Glomerular endothelial cell (primary cell): ENCODE measurements at places on chromosomes 1 and 21. TPM values are rescaled to one million over a fixed set of nuclear protein-coding genes. Genes with fewer than 3 reads are reported as not detected.
A peak's percentile ranks its signal among the peaks of the same experiment; 100 is the strongest.

Gene FCRL4
- not detected in 2 replicates for total RNA-seq

Gene FCRL2
- total RNA-seq = not detected in 2 replicates

Gene TRPM2
- 3.4 and 5.7 TPM in 2 replicates for total RNA-seq

Gene BATF3
- total RNA-seq = 1.2 and 1.6 TPM in 2 replicates

Gene AIRE
- not detected in 2 replicates for total RNA-seq

Gene LCE1D
- not detected in 2 replicates for total RNA-seq

Gene USP33
- 30.8 and 45.9 TPM in 2 replicates for total RNA-seq

Gene LRRC38
- 0.19 TPM in 1 of 2 replicates, not detected in the other for total RNA-seq

Gene NKAIN1
- 0.15 TPM in 1 of 2 replicates, not detected in the other for total RNA-seq

Gene GART
- total RNA-seq = 52.3 and 89.7 TPM in 2 replicates

GRCh38 chr1:76122271-76122670, 47.7 kb downstream of the ST6GALNAC3 start:
- no peak for DNase-seq

GRCh38 chr1:43306688-43307457, 6.1 kb downstream of the TIE1 start:
- no peak for DNase-seq

DNA sequence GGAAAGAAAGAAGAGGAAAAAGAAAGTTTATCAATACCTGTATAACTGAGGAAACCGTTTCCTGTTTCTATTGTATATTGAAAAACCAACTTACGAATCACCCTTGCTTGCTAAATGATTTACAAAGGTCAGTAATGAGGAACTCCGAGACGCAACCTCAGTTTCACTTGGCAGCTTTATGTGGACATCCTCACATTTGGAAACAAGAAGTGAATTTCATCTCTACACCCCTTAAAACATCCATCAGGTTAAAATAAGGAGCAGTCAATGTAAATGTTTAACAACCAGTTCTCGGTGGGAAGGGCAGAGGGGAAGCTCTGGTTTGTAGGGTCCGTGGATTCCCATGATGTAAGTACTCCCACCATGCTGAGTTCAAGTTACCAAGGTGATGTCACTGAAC, 481.7 kb upstream of the RUNX1 start:
- no peak for DNase-seq

DNA sequence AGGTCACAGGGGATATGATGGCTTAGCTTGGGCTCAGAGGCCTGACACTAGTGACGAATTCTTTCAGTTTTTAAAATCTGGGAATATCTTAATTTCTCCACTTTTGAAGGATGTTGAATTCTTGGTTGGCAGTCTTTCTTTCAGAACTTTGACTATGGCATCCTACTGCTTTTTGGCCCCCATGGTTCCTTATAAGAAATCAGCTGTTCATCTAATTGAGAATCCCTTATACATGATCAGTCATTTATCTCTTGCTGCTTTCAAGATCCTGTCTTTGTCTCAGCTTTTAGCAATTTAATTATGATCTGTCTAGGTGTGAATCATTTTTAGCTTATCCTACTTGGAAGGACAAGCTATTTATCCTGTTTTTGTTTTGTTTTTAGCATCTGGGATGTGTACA, 31.2 kb upstream of the F3 start:
- no peak for DNase-seq

DNA sequence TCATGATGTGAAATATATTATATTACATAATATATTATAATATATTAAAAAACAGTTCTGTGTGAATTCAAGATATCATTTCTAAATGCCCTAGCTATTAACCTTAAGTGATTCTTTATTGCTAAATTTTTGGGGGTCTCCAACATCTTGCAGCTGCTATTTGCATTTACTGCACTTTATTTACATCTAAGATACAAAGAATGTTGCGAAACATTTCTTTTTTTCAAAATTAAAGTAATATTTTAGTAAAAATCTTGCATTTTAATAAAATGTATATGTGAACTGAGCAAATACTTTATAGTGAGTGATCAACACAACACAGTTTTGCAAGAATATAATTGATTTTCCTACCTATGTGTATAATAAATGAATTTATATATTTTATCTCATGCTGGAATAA, 181.1 kb downstream of the LRRC40 start:
- DNase-seq = no peak

DNA sequence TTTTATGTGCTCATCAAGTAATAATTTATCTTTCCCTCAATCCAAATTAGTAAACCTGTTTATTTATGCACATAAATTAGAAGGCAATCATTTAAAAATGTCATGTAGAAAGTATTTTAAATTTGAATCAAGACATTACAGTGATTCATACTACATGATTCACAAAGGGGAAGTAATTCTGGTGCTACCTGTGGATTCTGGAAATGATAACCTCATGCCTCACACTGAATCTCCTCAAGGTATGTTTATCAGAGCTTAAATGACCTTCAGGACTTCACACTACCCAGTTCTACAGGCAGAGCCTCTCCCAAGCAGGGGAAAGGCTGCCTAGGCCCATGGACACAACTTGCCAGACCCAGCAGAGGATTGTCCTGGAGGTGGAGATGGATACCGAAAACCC, 25.2 kb upstream of the TDRD10 start:
- no peak for DNase-seq

GRCh38 chr1:150567717-150568593, 11.5 kb downstream of the MCL1 start:
- DNase-seq = no peak

DNA sequence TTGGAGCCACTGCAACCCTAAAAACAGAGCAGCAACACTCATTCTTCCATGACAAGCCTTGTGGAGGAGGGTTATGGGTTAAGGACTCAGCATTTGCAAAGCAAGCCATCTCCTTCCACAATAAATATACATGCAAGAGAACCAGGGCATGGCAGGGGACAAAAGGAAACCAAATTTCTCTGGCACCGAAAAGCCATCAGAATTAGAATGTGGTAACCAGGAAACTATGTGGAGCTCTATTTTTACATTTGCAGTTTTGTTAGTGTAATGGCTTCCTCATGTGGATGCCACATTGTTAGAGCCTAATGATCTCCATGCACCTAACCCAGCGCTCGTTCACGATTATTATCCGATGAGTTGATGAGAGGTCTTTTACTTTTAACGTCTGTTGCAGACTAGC, 91.7 kb downstream of the NAV1 start:
- DNase-seq = no peak

- DNase-seq = no peak
Measured at GRCh38 chr1:18922848-18923755, 20.7 kb upstream of the ALDH4A1 start.

- no peak for DNase-seq
Measured at GRCh38 chr1:81053826-81054225, 746.9 kb upstream of the ADGRL2 start.

GRCh38 chr1:8477166-8477982, 159.5 kb downstream of the SLC45A1 start:
- no peak for DNase-seq

DNA sequence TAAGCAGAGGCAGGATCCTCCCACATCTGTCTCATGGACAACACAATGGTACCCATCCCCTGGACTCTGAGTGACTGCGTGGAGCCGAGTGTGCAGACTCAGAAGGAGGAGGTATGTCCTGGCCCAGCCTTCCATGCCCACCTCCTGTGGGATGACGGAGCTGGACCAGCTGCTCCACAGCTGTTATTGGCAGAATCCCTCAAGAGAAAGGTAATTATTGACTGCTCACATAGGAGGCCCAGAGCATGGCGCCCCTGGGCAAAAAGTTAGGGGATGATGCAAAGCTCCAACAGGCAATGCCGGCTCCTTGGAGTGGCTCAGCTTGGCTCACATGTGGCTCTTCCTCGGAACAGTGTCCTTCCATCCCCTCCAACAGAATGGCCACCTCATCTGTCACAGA, 12.2 kb upstream of the ACTRT2 start:
- DNase-seq = no peak

DNA sequence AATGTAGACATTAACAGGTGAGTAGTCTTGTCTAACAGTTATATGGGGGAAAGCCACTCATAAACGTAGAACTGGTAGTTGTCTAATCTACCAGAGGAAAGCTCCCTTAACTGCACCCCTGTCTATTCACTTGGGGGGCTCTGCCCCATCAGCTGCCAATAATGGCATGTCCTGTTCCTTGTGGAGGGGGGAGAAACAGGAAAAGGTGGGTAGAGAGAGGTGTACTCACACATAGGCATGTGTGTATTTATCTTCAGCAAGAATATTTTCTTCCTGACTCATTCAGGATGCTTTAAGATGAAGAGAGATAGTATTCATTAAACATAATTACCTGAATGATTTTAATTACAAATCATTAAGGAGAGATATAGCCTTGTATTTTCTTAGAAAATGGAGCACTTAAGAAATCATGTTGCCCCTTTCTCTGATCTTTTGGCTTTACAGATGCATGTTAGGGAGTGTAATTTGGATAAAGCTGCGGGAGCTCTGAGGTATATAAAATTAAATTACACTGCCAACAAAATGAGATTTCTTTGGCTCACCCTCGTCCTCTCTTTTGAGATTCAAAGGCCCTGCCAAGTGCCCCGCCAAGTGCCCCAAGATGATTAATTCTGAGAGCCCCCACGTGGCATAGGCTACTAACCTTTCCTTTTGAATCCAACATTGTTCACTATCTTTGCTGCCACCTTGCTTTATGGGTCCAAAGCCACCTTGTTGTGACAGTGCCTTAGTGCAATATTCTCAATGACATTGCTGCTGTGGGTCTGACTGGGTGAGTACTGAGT, 286.3 kb upstream of the LYPLAL1 start:
- DNase-seq = no peak

- no peak for DNase-seq
Measured at GRCh38 chr21:44942566-44942965, 2.7 kb downstream of the SLX9 start.

- DNase-seq = no peak
Measured at GRCh38 chr1:41243079-41243385, 926 bp upstream of the SCMH1 start.

DNA sequence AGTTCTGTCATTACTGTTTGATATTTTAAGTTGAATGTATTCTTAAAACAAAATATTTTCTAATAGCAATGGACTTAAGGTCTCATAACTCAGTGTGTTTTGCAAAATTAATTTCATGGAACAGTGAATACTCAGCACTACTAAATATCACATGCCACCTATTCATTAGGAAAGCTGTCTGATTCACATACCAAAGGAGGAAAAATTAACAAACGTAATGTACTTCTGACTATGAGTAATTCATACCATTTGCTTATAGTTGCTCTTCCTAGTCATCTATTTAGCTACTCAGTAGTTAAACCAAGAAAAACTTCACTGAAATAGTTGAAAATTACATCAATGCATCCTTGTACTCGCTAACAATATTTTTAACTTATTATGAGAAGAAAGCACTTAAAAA, 35.2 kb downstream of the TP53BP2 start:
- no peak for DNase-seq

DNA sequence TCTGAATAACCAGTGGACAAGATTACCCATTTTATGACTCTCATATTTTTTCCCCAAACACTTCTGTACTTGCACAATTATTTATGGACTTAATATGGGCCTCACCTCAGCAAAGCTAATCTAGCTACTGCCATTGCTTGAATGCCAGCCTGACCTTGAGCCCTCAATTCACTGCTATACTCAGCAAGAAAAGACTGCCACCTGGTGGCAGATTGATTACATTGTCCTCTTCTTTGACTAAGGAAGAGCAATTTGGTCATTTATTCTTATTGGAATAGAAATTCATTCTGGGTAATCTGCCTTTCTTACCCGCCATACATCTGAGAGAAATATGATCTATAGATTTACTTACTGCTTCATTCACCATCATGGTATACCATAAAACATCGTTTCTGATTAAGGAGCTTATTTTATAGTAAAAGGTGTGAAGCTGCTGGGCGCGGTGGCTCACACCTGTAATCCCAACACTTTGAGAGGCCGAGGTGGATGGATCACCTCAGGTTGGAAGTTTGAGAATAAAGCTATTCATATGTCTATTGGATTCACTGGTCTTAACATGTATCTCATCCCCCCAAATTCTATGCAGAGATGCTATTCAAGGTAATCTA, 32.9 kb upstream of the DIPK1A start:
- DNase-seq = peak; percentile 51

DNA sequence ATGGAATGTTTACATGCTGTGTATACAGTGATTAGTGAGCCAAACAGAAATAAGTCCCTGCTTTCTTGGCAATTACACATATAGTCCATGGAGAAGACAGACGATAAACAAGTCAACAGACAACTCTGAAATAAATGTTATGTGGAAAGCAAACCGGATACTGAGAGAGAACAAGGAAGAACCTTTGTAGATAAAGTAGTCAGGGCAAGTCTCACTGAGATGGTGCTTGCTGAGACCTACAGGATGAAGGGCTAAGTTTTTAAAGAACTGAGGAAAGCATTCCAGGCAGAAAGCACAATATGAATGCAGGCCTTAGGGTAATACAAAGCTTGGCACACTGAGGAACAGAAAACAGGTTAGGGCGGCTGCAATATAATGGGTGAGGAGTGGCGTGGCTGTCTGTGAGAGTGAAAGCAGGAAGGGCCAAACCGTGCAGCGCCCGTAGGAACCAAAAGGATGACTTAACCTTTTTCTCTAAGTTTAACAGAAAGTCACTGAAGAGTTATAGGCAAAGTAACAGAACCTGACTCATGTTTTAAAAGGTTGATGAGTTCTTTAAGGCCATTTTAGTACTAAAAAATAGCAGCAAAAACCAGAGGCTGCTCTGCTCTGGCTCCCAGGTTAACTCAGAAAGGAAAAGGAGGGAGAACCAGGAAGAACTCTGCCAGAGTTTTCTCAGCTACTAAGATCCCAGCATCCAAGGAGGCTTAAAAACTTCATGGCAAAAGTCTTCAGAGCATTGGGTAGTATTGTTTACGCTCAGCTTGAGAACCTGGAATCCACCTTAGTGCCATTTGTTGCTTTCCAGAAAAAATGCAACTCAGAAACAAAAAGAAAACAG, 8.7 kb upstream of the TTF2 start:
- no peak for DNase-seq

DNA sequence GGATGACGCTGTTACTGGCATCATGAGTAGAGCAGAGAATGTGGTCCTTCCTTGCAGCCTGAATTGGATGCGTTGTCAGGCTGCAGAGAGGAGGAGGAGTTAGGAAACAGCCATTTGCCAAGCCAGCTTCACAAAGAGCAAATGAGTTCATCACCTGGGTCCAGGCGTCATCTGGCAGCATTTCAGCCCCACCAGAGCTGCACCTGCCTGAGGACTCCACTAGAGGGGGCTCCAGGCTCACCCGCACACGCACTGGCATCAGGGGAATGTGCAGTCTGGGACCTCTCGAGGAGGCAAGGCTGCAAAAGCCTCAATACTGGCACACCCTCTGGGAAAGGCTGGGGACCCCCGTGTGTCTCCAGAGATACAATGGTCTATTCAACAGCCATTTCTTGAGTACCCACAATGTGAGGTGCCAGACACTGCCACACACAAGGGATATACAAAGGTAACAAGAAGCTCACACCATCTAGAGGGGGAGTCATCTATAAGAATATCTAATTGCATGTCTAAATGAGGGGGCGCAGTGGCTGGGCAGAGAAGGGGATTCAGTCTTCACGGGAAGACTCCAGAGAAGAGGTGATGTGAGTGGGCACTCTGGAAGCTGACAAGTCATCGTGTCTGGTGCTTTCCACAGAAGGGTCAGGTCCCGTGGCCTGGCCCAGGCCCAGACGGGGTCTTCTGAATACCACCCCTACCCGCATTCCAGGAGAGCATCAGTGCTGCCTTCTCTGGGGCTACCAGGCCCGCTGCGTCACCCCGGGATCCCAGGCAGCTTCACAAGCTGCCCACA, 53.5 kb upstream of the CNTN2 start:
- DNase-seq = no peak
